ENCODE measurements at places on chromosomes 4 and X.

DNA sequence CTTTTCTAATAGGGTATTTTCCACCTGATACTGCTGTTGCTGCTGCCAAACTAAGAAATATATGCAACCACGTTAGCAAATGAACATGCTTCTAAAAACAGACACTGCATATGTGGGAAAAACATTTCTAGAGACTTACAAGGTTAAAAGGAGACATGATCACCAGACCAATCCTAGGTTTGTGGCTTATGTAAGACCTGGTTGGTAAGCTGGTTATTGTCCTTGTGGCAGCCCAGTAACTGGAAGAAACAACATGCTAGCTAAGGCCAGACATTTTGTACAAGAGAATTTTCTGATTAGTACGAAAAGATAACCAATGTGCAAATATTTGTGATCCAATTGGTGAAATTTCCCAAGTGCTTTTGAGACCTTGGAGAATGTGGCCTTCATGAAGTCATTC, 112.0 kb downstream of the AFF2 start:
- DNase-seq: no peak

- DNase-seq: no peak
These were observed 18.7 kb downstream of the FLNA start for GRCh38 chrX:154355776-154356140.

GRCh38 chrX:124414281-124414680, 67.9 kb downstream of the SH2D1A start:
- no peak for DNase-seq

DNA sequence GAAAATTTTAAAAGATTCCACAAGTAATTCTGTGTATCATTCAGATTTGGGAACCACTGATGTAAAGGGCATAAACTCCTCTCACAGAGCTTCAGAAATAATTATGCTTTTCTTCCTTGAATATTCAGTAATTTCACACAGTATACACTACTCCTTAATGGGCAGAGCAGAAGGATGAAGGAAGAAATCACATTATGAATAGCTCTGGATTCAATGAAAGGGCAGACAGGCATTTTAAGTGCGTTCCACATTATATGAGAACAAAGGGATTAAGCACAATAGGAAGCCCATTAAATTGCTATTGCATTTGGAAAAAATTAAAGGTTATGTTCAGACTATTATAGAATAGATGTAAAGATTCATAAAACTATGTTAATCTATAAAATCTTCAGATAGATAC, 142.6 kb downstream of the PDHA2 start:
- DNase-seq: no peak

DNA sequence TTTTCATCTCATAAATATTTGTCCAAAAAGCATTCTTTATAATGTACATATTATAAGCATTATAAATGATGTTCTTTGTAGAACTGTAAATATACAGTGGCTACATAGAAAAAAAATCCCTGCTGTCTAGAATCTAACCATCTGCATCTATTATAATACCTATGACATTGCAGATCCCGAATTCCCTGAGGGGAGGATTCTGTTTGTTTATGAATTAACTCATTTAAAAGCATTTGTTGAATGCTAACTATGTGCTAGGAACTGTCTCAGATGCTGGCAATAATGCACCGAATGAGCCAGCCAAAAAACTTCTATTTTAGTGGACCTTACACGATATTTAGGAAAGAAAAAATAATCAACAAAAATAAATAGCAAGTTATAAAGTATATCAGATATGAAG, 189.6 kb downstream of the PACRGL start:
- no peak for DNase-seq

DNA sequence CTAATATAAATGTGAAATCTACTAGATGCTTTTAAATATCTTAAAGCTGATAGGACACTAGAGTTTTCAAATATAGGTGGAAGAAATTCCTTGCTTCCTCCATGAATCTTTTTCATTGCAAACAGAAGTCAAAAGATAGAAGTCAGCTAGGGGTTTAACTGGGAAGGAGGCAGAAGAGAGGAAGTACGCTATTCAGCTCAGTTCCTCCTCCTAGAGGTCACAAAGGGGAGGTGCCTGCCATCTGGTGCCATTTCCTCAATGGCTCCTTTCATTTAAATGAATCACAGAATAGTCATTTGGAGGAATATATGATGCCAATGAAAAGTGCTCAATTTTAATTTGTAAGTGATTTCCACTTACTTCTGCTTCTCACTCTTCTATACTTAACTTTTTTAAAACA, 8.5 kb downstream of the COL25A1 start:
- no peak for DNase-seq

- DNase-seq: no peak
These were observed 162.5 kb downstream of the PRDM5 start for GRCh38 chr4:120760047-120760446.

DNA sequence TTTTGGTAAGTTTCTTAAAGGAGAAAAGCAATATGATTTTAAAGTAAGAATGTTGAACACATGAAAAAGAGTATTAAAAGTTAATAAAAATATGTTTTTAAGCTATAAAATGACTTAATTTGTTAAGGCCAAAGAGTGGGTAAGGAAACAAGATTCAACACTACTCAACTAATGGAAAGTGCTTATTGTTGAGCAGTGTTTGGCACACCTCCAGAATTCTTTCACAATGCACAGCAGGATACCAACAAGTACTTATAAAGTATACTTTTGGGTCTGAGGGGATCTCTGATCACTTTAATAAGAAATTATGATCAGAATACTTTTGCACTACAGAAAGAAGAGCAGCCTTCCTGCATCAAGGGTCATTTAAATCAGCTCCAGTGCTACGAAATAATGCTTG, 5.9 kb downstream of the LAMP2 start:
- no peak for DNase-seq

DNA sequence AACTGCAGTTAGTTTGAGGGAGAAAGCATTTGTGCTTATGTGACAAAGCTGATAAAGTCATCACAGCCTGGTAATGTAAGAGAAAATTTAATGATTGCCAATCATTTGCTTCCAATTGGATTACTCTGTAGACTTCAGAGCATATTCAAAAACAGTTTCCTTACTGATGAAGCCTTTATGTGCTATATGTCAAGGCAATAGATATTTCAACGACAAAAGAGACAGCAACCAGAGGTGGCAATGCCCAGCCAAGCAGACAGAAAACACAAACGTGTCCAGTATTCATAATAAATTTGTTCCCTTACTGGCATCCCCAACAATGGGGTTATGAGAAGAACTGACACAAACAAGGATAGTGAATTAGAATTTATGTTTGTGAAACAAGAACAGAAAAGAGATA, 1840.3 kb upstream of the PCDH7 start:
- no peak for DNase-seq

- no peak for DNase-seq
These were observed 63.8 kb downstream of the PRDM5 start for GRCh38 chr4:120858776-120859175.

DNA sequence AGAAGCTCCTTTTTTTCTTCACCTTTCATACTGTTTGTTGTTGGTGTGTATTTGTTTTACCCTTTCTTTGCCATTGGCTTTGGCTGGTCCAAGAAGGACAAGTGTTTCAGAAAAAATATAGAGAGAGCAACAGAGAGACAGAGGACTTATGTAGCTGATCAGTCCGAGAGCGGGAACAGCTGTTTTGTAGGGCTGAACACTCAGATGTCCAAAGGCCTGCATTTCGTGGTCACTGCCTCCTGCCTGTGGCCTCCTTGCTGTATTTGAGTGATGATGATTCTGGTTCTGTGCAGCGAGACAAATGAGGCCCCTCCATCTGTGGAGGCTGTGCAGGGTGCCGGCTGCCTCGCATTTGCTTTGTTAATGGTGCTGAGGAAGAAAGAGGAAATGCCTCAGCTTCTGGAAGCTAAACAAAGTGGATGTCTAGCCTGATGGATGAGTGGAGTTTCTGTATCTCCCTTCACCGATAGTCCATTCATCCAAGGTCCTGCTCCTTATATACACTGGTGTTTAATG, 19.8 kb upstream of the STOX2 start:
- no peak for DNase-seq

GRCh38 chr4:151105454-151106032, 6.1 kb downstream of the RPS3A start:
- no peak for DNase-seq

GRCh38 chrX:10524578-10524977, 95.8 kb downstream of the MID1 start:
- no peak for DNase-seq

GRCh38 chr4:58636381-58636780, 1526.2 kb upstream of the IGFBP7 start:
- DNase-seq: no peak

GRCh38 chr4:108937066-108937465, 174.2 kb upstream of the ETNPPL start:
- DNase-seq: no peak

DNA sequence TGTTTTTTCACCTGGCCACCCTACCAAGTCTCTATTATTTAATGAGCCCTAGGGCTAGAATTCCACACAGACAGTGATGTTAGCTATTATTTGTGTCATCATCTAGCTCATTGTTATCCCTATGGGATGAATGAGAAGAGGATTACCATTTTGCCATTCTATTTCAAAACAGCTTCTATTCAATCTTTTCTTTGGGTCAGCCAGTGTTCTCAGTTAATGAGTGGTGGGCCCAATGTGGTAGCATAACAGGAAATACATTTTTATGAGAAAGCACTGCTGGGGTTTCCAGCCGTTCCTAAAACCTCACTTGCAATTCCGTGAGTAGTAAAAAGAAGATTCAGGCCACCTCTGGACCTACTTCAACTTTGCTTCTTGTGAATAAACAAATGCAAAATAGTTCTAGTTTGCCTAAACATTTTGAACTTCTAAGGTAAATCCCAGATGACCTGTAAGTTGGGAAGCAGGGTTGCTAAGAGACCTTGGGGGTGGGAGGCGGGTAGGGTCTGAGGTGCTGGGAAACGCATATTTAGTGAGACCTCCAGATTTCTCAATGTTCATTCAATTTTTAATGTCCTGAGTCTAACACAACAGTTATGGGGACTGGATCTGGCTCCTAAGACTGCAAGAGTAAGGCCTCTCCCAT, 24.8 kb upstream of the CYP2U1 start:
- no peak for DNase-seq

- DNase-seq: no peak
These were observed 69.3 kb upstream of the FAM241A start for GRCh38 chr4:112075906-112076305.

DNA sequence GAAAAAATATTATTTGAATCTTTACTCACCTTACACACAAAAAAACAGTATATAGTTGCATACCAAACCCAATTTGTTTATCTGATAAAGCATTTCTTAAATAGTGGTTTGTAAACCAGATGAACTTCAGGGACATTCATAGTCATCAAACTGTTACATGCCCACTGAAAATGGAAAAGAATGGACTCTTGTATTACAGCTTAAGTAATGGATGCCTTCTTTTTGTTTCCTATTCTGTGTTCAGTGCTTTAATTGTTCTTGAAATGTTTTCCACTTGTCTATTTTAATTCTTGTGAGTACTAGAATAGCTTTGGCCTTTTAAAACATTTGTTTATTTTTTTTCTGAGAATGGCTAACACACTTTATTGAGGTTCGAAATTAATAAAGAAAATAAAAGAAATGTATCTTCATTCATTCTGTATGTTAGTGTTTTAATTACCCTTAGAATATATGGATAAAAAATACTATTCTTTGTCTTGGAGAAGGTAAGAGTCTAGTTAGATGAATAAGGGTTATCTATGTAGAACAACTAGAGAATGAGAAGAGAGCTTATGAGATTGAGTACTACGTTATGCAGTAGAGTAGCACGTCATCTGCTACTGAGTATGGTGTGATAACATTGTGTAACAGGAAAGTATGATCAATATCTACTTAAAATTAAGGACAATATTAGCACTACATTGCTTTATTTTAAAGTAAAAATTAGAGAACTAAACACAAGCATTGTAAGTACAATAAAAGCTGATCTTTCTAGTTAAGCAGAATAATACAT, 9.9 kb downstream of the CPEB2 start:
- no peak for DNase-seq

GRCh38 chr4:36172656-36173055, 71.7 kb downstream of the ARAP2 start:
- DNase-seq: no peak

DNA sequence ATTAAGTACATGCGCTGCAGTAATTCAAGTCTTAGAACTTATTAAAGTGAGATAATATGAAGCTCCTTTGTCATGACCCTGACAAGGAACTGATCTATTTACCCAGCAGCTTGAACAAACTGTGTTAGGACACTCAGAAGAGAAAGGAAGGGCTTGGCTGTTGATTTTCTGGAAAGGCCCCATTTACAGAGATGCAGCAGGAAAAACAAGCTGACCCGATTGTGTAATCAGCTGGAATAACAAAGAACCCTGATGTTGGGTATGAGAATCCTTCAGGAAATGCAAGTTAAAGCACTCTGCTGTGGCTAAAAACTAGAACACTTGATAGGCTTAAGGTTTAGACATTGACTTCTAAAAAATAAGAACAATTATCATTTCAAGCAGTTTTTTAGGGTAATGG, 64.8 kb downstream of the TBC1D9 start:
- DNase-seq: no peak

- DNase-seq: no peak
These were observed 925.6 kb downstream of the SH3BGRL start for GRCh38 chrX:82127228-82128123.

DNA sequence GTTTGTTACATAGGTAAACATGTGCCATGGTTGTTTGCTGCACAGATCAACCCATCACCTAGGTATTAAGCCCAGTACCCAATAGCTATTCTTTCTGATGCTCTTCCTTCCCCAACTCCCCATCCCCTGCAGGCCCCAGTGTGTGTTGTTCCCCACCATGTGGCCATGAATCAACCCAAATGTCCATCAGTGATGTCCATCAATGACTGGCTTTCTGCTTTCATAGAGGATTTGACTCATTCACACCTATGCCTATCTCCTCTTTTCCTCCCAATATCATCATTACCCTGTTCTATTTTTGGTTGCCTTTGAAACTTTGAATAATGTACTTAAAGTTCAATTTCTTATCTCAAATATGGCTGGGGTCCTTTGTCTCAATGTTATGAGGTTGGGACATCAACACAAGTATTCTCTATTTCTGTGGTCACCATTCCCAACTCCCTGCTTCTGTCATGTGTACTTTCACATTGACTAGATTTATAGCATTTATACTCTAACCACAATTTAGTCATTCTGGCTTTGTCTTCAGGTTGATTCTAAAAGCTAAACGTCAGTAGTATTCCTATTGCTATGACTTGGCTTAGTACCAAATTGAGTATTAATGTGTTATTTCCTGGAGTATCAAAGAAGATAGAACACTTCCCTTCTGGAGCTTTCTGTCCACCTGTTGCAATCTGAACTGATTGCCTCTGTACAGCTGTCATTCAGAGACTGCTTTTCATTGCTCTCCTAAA, 107.2 kb downstream of the TAB3 start:
- DNase-seq: no peak

GRCh38 chr4:182242787-182243186, 415 bp upstream of the TENM3 start:
- DNase-seq: no peak

- DNase-seq: no peak
These were observed 1703.9 kb upstream of the TENM3 start for GRCh38 chr4:180539284-180539683.

GRCh38 chrX:136671006-136671610, 23.1 kb downstream of the CD40LG start:
- DNase-seq: no peak
